Tibial nerve (tissue), 4 donors: ENCODE measurements at places on chromosomes 5 and 9.

DNA sequence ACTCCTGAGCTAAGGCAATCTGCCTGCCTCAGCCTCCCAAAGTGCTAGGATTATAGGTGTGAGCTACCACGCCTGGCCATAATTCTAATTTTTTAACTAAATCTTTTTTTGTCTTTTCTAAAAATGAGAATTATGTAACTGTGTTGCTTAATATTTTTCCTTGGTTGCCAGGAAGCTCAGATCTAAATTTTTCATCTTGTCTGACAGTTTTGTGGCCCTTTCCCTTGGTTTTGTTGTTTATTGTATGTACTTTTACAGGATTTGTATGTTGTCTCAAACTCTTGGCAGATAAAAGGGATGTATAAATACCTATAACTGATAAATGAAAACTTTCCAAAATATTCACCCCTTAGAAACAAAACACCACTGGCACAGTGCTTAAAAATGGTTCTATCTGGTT, 88.2 kb upstream of the KLF9 start:
- no peak for DNase-seq

DNA sequence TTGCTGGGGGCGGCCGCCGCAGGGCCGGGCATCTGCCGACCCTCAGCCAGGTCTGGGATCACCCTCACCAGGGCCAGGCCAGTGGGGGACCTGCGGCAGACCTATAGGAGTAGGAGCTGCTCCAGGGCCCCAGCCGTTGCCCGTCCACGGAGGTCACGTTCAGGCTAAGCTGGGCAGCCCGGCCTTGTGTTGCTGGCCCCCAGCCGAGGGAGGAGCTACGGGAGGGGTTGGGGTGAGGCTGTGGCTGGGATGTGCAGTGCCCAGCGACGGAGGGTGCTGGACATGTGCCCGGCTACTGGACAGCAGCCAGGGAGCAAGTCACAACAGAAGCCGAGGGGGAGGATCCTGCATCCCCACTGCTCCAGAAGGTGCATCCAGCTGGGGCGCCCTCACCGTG, 39.6 kb upstream of the SLC6A19 start:
- peak; percentile 26 for DNase-seq

GRCh38 chr9:127838375-127839078, 15.9 kb downstream of the ENG start:
- peak; percentile 61 for DNase-seq

GRCh38 chr9:87516222-87516925, 18.7 kb downstream of the DAPK1 start:
- DNase-seq: peak; percentile 55

DNA sequence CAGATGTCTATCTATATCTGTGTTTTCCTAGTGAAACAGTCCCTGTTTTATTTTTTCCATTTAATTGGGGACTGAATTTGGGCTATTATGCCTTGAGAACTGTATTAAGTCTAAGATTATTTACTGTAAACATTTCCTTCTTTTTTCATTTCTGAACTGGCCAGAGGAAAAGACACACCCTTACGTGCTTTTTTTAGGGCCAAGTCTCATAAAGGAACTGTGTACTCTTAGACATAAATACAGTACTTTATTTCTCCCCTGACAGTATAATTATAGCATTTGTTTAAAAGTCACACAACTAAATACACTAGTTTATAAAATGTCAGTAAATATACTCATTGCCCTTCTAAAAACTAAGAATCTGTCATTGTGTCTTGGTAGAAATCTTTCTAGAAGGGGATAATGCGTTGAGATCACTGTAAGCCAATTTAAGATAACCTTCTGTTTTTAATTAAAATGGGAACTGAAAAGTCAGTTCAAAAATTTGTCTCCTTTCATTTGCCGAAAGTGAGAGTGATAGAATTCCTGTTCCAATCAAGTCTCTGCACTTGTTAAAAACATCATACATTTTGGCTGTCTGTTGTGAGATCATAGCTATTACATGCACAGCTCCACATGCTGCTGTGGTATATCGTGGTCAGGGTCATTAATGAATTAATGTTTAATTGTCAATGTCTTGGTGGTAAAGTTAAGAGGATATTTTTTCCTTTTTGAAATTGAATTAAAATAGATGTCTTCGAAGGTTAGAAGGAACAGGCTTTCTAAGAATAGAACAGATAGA, 132.1 kb downstream of the FOCAD start:
- DNase-seq: no peak

DNA sequence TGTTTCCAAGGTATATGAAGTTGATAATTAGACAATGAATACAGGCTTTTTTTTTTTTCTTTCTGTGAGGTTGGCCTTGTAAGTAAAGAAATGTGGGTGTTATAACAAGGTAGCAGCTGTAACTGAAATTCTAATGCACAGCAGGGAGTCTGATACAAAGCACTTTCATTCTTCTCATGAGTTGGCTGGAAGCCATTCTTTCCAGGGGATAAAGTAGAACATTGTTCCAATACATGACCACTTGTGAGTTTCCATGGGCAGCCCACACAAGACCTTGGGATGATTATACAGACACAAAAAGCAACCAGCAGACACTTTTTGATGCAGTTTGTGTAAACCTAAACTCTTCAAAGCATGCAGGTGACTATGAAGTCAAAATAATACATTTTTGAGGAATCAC, 1785.9 kb upstream of the WWC1 start:
- DNase-seq: no peak

DNA sequence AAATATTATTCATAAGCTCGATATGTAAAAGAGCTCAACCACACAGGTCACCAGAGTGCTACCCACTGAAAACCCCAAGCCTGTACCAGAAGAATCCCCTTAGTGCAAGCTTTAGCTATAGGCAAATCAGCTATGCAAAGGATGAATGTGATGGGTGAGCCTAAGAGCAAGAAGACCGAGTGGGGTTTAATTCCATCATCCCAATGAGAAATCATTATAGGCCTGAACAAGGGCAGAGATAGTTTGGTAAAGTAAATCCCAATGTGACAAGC, 21.8 kb downstream of the ELOVL7 start:
- DNase-seq: no peak

DNA sequence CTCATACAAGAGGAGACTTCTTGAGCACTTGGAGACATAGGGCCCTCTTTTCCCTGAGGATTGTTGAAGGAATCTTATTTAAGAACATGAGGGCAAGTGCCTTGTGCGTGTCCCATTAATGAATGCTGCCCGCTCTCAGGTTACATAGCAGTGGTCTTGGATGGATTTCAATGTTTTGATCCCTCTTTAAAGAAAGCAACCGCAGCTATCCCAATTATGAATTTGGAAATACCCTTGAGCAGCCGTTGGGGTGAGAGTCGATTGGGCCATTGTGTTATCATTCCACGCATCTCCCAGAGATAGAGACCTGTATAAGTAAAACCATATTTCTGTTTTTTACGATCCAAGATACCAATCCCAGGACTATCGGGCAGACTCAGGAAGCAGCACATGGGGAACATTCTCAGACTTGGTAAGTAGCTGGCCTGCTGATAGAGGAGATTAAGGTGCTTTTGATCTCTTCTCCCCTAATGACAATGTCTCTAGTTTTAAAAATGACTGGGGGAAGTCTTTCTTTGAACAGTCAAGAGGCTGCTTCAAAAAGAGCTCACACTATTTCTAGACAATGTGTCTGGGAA, 145.3 kb downstream of the MACROH2A1 start:
- no peak for DNase-seq

- DNase-seq: no peak
Measured at GRCh38 chr5:177095088-177095669, 8.5 kb downstream of the FGFR4 start.

- no peak for DNase-seq
Measured at GRCh38 chr5:168132241-168132641, 159.2 kb upstream of the WWC1 start.

GRCh38 chr9:95147452-95148207, 169.9 kb downstream of the FANCC start:
- DNase-seq: no peak

GRCh38 chr9:122912671-122912963, 506 bp downstream of the ZBTB6 start:
- no peak for DNase-seq

DNA sequence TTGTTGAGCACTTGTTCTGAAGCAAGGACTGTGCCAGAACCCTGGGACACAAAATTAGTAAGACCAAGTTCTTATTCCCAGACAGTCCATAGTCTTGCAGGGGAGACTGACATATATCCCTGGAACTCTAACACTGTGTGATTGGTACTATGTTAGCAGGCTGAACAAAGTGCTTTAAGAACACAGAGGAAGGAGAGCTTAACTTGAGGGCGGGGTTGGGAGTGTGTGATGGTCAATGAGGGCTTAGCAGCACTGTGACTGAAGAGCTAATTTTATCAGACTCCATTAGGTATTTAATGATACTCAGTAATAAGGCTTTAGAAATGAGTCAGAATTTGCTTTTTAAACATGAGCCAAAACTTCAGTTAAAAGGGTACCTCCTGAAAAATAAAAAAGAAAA, 14.9 kb upstream of the SPATA24 start:
- no peak for DNase-seq

DNA sequence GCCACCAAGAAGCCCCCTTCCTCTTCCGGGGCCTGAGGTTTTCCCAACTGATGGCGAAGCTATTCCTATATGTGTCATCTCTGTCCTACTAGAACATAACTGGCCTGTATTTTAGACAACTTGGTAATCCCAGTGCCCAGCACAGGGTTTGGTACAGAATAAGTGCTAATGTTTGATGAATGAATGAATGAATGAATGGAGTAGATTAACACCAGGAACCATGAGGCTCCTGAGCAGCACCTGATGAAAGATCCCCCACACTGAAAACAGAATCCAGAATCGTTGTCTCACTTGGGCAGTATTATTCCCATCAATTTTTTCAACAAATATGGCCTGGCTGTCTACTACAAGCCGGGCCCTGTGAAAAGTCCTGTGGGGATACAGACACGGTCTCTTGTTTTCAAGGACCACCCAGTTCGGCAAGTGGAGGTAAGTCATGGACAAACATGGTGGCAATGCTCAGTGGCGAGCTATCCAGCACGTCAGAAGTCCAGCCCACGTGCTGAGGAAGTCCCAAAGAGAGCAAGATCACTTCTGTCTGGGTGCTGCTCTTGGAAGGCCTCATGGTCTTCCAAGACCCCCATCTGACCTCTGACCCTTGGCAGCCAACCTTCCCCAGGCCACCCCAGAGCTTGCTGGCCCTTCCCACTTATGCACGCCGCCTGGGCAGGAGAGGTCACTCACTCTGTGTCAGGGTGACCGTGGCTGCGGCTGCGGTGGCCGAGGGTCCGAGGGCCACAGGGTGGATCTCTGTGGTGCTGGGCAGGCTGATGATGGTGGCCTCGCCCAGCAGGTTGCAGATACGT, 1.0 kb downstream of the NAIF1 start:
- no peak for DNase-seq

- no peak for DNase-seq
Measured at GRCh38 chr5:136769093-136769492, 403.7 kb upstream of the TRPC7 start.

- DNase-seq: peak; percentile 39
Measured at GRCh38 chr9:121498487-121499176, 1.0 kb downstream of the GGTA1 start.

GRCh38 chr9:36093384-36093783, 43.1 kb upstream of the GLIPR2 start:
- DNase-seq: peak; percentile 29

DNA sequence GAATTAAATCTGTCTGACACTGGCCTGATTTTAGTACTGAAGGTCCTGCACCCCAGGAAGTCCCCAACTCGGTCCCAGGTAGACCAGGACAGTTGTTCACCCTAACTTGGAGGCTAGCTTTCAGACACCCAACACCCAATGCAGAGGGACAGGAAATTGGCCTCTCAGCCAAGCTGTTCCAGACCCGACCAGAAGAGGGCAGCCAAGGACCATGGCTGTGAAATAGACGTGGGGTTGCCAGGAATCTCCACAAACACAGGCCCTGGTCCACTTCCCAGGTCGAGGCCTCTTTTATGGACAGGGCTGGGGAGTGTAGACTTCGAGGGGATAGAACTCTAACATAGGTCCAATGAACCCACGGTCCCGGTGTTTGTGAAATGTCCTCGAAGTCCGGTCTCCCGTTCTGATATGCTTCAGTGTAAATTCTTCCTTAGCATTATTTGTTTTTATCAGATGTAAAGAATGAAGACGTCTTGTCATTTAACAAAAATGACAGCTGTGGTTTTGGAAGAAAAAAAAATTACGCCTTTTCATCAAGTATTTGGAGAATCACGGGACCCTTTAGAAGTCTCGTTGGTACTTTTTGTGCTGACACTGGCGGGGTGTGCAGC, 260.3 kb upstream of the ADAMTS16 start:
- peak; percentile 79 for DNase-seq

DNA sequence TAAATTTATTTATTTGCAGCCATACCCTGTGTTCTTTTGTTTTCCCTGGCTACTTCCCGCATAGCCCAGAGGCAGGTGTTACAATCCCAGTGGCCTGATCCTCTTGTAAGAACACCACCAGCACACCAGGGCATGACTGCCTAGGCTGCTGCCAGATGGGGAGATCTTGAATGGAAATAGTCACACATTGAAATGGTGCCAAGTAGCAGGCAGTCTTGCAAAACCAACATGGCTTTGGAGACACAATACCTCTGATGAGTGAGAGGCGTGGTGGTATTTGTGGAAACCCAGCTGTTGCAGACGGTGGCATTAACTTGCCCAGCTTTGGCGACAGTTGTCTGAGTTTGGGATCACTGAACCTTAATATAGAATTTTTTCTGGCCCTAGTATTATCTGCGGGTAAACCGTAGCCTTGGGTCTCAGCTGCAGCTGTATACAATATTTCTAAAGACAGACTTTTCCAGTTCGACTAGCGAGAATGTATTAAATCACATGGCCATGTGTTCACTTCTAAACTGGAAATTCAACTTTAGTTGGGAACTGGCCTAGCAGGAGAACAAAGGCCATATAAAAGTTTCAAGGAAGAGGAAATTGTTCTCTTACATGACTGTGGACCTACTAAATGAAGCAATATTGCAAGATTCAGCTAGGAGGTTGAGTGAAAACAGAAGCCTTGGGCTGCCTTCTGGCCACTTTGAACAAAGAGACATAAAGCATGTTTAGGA, 277.0 kb downstream of the SMARCA2 start:
- no peak for DNase-seq

DNA sequence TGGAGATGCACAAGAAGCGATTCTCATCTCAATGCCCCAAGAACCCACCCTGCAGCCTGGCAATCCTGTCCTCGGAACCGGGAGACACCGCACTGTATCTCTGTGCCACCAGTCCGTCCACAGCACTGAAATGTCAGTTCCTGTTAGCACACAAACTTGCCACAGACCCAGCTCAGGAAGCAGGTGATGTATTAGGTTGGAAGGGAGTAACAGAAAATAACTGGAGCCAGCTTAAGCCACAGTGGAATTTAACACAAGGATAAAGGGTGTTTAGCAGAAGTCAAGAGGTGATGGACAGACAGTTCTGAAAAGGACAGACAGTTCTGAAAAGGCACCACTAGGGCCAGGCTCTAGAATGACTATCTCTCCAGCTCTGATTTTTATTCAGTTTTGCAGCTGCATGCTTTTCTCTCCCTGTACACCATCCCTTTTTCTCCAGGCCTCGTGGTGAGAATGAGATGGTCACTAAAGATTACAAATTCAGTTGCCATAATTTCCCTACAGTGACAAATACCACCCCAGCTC, 114.4 kb downstream of the ANKRD18B start:
- DNase-seq: no peak

DNA sequence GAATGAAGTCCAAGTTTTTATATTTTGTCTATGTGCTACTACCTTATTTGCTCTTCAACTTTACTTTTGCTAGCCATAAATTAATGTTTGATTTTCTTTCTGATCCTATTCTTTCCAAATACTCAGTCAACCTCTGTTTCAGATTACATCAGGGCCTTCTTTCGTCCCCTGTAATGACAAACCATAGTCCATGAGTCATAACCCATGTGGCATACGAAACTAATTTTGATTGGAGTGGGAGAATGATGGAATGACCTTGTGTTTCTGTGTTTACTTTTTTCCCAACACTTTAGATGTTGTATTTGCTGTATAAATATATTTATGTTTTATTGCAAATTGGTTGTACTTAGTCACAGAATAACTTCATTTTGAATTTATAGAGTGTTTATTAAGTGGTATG, 1043.1 kb downstream of the DTWD2 start:
- DNase-seq: no peak
